ENCODE measurements at places on chromosomes 1 and 21.

DNA sequence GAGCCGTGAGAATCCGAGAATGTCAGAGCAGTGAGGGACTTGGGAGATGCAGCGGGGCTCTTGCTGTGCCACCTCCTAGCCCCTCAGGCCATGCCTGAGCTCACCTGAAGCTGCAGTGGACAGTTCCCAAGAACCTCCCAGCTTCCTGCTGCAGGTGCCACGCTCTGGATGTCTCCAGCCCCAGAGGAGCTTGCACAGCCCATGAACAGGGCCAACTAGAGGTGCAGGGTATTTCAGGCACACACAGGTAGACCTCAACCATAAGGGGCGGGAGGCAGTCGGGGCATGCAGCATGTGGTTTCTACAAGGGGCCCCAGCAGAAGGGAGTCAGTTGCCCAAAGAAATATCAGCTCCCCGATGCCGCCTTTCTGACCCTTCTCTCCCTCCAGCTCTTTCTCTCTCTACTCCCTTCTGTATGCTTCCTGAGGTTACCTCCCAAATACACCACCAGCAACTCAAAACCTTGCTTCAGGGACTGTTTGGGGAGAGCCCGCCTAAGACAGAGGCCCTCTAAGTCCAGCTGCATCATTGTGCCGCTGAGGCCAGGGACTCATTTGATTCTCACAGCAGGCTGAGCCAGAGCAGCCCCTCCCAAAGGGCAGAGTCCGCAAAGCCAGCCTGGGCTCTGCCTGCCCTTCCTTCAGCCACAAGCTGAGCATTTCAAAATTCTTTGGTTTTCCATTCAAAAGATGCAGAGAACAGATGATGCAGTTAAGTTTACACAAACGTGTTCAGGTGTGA is 209.8 kb downstream of the MATN1 start:
- DNase-seq, result no peak

DNA sequence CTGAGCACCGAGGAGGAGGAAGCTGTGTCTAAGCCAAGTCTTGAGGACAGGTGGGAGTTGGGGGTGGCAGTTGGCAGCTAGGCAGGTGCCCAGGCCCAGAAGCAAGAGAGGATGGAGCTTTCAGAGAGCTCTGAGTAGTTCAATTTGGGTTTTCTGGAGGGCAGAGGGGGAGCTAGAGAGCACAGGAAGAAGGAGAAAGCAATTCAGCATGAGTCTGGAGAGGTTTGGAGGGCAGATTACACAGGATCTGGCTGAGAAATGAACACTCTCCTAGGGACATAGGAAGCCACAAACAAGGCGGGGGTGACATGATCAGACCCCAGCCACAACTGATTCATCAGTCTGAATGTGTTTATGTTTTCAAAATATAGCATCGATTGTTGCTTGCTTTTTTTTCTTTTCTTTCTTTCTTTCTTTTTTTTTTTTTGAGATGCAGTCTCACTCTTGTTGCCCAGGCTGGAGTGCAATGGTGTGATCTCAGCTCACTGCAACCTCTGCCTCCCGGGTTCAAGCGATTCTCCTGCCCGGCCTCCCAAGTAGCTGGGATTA is 23.8 kb downstream of the PTPRF start:
- no peak for DNase-seq

GRCh38 chr1:214187933-214188332 is 93.0 kb upstream of the SMYD2 start:
- DNase-seq, result no peak

- DNase-seq, result no peak
These were observed 37.9 kb upstream of the TSPEAR start for GRCh38 chr21:44749116-44749758.

DNA sequence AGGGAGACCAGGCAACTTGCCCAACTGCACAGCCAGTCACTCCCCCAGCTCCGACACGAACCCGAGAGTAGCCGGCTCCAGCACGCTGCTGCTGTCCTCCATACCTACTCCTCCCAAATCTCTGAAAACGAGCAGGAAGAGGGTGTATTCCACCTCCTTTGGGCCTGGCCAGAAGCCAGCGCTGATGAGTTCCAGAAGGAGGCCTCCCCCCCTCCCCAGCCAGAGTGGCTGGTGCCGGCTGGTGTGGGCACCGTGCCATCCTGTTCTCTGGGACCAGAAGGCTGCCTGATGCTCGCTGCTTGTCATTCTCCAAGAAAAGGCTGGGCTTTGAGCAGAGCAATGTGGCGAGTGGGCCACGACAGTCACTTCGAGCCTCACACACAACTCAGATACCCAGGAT is 22.2 kb downstream of the KCNN3 start:
- no peak for DNase-seq

DNA sequence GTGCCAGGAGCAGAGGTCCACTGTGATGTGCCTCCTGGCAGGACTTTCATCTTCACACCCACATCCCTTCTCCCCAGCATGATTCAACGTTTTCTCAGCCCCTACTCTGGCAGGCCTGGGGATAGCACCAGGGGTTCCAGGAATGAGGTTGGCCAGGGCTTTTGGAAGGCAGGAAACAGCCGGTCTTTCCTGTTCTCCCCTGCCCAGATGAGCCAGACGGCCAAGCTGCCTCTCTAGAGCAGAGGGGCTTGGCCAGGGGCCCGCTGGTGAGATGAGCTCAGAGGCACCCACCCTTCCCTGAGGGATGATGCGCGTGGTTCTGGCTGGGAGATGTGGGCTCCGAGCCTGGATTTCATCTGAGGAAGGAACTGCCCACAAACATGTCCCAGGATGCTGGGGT is 4.3 kb upstream of the MFAP2 start:
- no peak for DNase-seq

- no peak for DNase-seq
These were observed 12.4 kb downstream of the PSEN2 start for GRCh38 chr1:226882631-226883409.

- DNase-seq, result no peak
These were observed 36.4 kb downstream of the ETS2 start for GRCh38 chr21:38842079-38842478.

DNA sequence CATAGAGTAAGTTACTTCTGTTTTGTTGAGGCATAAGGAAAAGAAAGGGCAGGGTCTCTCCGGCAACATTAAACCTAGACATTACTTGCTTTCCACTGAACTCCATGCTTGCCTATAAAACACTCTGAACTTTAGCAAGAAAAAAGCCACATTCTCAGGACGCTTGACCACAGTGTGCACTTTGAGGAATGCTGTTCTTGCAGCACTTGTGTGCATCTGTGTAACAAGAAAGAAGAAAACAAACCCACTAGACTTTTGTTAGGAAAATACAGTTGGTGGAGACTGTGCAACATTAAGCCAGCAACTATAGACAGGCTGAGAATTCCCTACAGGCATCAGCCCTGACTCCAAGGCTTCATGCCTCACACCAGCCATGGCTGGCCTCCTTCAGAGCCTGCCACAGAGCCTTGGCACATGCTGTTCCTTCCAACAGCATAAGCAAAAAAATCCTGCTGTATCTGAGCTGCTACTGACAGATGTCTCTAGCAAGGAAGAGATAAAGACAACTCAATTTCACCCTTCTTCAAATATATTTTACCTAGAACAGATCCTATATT is 5.8 kb downstream of the PDZK1 start:
- no peak for DNase-seq

DNA sequence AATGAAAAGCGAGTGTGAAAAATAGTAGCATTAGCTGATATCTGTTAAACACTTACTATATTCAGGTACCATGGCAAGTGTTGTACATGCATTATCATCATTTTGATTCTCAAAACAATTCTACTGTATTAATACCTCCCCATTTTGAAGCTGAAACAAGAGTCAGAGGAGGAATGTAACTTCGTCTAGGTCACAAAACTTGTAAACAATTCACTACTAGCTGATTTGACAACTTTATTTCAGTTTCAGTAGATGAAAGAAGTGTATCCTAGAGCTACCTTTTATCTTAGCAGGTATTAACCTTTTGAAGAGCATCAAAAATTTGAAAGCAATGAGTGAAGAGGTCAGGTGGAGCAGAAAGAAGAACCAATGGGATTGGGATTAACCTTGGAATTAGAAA is 1.6 kb downstream of the CD84 start:
- no peak for DNase-seq

DNA sequence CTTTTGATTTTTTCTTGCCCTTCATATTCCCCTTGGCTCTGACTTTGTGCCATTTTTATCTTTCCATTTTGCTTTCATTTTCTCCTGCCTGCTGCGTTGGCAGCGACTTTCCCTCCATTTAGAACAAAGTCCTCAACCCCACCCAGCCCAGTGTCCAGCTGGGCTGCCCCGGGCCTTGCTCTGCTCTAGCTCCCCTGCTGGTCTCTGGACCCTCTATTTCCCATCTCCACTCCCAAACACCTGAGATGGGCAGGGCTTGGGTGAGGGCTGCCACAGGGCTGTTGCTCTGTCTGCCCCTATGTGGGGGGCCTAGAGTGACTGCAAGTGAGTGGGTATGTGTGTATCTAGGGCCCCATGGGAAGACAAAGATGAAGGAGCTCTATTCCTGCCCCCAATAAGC is 7.3 kb upstream of the ADAM15 start:
- DNase-seq, result no peak

GRCh38 chr1:23742670-23743286 is 493 bp upstream of the ELOA start:
- no peak for DNase-seq

GRCh38 chr1:98688110-98688739 is 26.7 kb downstream of the SNX7 start:
- peak; percentile 18 for DNase-seq

GRCh38 chr21:36087362-36088138 is 17.7 kb downstream of the CBR1 start:
- DNase-seq, result no peak

- DNase-seq, result peak; percentile 91
These were observed at the start of the genes LZIC and NMNAT1 for GRCh38 chr1:9942939-9943788. LZIC (minus strand) TSS chr1:9943391; CDS start chr1:9936619, 6,772 bp downstream. NMNAT1 (plus strand) TSS chr1:9943475; CDS start chr1:9972074, 28,599 bp downstream.

DNA sequence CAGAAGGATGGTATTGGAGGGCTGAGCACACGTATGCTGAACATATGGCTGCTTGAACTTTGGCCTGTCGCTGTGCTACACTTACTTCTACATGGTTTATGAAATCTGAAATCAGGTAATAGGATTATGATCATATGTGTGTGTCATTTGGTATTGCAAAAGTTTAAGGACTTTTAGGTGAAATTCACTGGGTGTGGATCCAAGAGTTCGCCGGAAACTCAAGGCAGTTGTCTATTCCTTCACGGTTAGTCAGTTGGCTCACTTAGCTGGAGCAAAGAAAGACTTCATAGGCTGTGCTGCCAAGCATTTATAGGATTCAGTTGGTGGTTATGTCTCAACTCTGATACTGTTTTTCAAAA is 927 bp downstream of the UAP1 start:
- DNase-seq, result no peak

DNA sequence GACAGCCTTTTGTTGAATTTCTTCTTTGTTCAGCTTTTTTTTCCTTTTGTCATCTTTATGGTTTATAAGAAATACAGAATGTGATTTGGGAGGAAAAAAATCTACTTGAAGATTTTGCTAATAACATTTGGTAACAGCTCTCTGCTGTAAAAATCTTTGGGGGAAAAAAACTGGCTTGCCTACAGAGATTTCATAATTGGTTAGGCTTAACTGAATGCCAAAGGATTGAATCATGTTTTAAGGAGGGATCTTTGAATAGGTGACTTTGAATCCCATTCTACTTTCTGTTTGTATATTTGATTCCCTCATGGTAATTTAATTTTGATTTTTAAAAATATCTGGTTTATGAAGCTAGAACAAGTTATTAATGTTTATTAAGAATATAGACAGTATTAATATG is 3.2 kb downstream of the BTF3L4 start:
- DNase-seq, result no peak

DNA sequence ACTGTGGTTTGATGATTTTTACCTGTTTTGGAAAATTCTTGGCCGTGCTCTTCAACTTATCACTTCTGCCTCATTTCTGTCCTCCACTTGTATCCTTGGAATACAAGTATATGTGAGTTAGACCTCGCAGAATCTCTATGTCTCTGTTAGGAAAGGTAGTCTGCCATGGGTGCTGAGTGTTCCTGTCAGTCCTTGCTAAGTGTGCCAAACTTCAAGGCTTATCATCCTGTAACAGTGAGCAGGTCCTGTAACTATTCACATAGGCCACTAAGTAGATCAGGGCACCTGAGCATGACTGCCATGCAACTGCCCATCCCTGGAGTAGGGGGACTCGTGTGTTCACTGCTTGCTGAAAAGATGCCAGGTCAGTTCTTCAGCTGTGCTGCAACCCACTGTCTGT is 24.2 kb upstream of the BMP8B start:
- DNase-seq, result no peak

DNA sequence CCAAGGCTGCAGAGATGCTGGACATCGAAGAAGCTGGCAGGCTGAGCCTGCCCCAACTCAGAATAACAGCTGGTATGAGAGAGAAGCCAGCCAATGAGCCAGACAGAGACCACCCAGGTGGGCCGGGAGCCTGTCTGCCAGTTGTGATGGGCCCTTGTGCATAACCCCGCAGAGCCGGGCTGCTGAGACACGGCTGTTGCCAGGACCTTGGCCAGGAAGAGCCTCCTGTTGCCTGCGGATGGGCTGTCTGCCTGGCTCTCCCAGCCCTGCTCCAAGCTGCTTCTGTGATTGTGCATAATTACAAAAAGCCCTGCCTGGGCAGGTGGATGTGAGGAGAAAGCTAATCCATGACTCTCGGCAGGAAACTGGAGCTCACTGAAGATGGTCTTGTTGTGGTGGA is 126.5 kb downstream of the CAPN8 start:
- DNase-seq, result no peak

GRCh38 chr1:85334962-85335361 is 58.5 kb upstream of the BCL10 start:
- no peak for DNase-seq

GRCh38 chr1:203858975-203859374 is 2.4 kb upstream of the SNRPE start:
- DNase-seq, result no peak

DNA sequence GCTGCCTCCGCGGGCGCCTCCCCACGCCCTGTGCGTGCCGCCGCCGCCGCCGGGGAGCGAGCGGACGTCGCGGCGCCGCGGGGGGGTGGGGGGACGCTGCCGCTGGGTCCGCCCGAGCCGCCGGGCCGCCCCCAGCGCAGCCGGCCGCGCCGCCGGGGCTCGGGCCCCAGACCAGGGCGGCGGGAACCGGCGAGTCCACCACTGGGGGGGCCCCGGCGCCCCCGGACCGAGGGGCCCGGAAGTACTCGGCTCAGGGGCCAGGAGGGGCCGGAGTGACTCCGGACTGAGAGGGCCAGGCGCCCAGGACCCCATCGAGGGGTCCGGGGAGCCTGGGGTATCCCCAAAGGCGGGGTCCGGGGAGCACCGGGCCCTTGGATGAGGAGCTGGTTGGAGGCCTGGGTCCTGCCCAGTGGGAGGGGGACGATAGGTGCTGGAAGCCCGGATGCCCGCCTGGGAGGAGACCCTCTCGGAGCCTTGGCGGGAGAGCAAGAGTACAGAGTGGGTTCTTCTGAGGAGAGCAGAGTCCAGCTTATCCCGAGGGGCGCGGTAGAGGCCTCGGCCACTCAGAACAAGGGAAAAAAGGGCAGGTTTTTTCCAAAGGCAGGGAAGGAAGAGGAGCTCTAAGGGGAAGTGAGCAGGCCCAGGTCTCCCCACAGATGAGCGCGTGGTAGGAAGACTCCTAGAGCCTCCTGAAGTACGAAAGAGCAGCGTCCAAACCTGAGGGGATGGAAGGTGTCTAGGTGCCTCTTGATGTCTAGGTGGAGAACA is 556 bp downstream of the GMEB1 start:
- DNase-seq, result no peak

- DNase-seq, result no peak
These were observed 5.9 kb downstream of the FNDC10 start for GRCh38 chr1:1593834-1594601.

Data from LNCaP clone FGC (cell line).